Spinal cord (tissue), 10 donors: ENCODE measurements at places on chromosomes 16 and 17.
A peak's percentile ranks its signal among the peaks of the same experiment; 100 is the strongest.

DNA sequence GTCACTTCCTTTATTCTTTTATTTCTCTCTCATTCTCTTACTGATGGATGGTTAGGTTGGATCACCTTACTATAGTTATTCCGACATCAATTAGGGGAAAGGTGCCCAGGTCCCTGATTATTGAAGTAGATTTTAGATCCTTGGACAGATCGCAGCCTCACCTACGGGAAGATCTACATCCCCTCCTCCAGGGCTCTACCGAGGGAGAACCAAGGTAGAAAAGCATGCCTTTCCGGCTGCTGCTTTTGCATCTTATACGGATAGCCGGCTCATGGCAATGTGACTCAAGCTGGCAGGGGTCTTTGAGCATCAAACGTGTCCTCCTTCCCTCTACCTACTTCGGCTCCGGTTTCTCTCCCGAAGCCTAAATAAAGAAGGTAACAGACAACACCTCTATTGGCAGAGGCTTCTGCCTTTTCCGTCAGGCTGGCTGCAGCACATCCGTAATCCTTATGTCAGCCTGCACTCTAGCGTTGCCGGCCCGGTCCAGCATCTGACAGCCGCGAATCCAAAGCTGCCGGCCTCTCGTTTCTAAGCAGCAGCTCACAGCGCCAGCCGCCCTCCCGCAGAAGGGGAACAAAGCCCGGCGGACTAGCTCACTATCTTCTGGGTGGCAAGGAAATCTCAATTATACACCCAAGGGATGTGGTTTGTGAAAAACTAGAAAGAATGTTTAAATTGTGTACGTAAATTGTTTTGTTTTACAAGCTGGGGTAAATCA is 46.9 kb downstream of the IRX6 start:
- DNase-seq = peak; percentile 95

GRCh38 chr16:1526608-1527555 is 6.6 kb upstream of the TMEM204 start:
- no peak for DNase-seq

GRCh38 chr17:77124192-77124889 is 16.4 kb upstream of the SEC14L1 start:
- no peak for DNase-seq

DNA sequence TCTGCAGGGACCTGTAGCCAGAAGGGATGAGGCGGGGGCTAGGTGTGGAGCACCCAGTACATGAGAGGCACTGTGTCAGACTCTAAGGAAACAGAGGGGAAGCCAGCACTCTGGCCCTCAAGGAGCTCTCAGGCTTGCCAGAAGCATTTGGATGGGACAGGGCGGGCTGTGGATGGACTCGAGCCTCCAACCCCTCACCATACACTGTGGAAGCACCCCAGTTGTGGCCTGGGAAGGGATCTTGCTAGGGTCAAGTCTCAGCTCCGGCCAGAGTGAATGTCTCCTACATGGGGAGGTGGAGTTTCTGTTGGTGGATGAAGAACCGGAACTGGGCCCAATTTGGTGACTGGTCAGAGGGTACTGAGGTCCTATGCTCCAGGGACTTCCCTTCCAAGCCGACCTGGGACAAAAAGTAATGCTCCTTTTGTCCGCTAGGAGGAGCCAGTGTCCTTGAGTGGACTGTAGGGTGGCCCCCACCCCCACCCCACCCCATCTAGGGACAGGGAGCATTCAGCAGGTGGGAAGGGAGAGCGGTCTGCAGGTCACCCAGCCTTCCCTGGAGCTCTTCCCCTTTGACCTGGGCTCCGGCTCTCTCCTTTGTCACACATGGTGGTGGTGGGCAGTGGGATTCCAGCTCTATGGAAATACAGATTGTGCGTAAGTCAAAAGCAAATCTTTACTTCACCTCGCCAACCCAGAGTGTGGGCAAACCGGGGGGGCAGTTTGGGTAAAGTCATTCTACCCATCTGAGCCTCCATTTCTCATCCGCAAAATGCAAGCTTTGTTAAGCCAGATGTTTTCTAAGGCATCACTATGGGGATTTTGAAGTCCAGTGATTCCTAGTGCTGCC is 20.4 kb upstream of the PHB1 start:
- DNase-seq = no peak

- DNase-seq = no peak
These were observed 282.4 kb upstream of the EEF2KMT start for GRCh38 chr16:5379954-5380353.

DNA sequence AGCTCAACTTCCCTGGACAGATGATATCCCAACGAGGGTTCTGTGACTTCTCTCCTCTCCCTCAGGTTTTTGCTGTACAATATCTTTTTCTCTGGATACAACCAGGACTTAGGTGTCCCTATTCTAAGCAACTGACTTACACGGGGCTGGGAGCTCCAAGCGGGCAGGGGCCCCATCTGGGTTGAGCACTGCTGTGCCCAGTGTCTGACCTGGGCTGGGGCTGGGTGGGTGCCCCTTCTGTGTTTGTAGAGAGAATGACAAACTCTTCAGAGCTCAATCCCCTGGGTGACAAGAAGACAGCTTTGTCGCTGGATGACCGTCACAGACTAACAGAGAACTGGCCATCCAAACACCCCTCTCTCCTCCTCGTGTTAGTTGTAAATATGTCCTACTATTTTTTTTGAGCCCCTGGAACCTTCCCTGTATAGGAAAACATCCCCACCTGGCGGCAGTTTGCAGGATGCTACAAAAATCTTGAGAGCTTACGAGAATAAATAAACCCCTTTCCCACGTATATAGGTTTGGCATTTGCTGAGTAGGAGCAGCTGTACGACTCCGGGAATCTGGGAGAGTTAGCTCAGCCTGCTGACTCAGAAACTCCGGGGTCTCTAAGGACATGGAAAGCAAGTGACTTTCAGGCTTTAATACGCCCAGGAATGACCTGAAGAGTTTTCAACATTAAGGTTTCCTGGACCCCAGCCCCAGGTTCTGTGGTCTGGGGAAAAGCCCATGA is 23.7 kb upstream of the RCVRN start:
- peak; percentile 90 for DNase-seq

DNA sequence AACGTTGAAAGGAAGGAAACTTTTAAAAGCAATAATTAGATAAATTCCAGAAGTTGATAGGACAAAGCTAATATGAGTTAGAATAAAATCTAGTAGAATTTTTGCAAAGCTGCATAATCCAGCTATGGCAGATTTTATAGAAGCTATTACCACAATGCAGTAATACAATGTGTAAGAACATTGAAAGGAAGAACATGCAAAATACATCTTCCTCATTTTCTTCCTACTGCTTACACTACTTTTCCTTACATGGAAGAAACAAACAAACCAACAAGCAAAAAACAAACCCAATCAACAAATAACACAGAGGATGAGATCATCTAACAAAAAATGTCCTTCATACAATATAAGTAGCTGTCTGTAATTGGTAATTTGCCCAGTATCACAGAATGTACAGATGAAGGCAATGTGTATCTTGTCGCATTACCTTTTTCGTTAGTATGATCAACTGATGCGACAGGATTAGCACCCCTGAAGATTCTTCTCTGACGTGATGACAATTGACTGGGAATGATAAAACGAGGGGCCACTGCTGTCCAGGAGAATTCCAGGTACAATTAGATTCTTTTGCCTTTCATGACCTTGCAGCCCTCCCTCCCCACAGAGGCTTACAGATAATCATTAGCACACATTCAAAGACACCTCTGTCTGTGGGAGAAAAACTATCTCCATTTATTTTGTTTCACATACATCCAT is 21.2 kb upstream of the LRRC37A start:
- no peak for DNase-seq

- DNase-seq = no peak
These were observed 306.5 kb upstream of the TNRC6C start for GRCh38 chr17:77651988-77652387.

- no peak for DNase-seq
These were observed 914.9 kb downstream of the KCNJ2 start for GRCh38 chr17:71084219-71084618.

- DNase-seq = peak; percentile 72
These were observed 9.5 kb downstream of the FOXF1 start for GRCh38 chr16:86519649-86520316.

DNA sequence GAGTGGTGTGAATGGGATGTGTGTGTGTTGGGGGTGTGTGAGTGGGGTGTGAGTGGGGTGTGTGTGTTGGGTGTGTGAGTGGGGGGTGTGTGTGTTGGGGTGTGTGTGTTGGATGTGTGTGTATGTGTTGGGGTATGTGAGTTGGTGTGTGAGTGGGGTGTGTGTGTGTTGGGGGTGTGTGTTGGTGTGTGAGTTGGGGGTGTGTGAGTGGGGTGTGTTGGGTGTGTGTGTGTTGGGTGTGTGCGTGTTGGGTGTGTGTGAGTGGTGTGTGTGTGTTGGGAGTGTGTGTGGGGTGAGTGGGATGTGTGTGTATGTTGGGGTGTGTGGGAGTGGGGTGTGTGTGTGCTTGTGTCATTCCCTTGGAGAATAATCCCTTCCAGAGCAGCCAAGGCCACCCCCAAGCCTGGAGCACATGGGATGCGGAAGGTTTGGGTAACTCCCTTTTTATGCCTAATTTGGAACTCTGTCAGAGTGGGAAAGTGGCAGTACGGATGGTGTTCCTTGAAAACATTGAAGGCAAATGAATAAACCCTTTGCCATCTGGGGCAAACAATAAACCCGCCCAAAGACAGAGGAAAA is 14.3 kb downstream of the RNF213 start:
- DNase-seq = no peak

DNA sequence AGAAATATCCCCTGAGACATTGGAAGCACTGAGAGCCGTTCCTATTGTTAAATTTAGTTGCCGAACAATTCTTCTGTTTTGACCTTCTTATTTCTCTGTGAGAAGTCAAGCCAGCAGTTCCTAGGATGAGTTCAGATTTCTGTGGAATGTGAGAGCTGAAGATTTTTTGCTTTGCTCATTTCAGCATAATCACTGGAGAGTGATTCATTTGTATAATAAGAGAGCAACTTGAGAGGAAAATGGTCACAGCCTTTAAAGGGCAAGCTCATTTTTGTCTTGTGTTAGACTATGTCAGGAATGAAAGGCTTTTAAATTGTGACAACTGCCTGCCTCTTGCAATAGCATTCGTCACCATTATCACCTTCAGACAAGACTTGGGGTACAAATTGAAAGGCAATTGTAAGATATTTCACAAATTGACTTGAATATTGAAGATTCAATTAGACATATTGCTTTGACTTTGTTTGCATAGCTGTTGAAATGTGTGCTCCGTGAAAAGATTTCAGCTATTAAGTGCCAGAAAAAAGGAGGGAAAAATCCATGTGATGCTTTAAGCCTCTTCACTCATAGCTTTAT is 900.0 kb upstream of the GOT2 start:
- no peak for DNase-seq

DNA sequence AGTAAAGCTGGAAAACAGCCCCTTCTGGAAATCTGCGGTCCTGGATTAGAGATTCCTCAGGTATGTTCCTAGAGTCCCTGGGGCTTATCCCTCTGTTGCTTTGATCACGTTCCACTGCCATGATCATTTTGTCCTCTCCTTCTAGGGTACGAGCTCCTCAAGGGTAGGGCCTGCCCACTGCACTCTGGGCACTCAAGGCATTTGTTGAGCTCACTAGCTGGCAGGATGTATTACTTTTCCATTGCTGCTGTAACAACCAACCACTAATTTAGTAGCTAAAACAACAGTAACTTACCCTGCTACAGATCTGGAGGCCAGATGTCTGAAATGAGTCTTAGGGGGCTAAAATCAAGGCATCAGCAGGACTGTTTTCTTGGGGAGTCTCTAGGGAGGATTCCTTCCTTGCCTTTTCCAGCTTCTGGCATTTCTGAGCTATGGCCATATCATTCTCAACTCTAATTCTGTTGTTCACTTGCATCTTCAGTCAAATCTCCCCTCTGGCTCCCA is 65.7 kb downstream of the ARSG start:
- DNase-seq = no peak

GRCh38 chr17:43878260-43879175 is 28.8 kb downstream of the MPP2 start:
- no peak for DNase-seq

DNA sequence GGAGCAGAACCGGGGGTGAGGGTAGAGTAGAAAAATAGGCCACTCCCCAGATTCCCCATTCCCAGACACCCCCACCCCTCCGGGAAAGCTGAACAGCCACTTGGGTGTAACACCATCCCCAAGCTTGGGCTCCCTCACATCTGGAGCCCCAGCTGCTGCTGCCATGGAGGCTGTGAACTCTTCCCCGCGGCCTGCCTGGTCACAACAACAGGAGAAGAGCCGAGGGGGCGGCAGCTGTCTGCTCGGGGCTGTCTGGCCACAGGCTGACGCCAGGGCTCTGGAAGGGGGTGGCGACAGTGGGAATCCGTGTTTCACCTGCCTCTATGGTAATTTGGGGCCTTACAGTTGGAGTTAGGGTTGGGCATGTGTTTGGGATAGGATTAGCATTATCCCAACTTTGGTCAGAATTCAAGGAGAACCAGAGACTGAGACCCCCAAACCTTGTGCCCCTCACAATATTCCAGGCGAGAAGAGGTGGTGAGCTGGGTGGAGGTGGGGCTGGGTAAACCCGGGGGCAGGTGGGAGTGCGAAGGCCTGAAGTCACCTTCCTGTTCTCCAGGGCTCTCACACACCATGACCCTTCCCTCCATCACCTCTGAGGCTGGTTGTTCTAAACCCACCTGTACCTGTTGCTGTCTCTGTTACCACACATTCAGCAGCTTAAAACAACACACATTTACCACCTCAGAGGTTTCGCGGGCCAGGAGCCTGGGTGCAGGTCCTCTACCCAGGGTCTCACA is 29.7 kb upstream of the NXPH3 start:
- DNase-seq = no peak

DNA sequence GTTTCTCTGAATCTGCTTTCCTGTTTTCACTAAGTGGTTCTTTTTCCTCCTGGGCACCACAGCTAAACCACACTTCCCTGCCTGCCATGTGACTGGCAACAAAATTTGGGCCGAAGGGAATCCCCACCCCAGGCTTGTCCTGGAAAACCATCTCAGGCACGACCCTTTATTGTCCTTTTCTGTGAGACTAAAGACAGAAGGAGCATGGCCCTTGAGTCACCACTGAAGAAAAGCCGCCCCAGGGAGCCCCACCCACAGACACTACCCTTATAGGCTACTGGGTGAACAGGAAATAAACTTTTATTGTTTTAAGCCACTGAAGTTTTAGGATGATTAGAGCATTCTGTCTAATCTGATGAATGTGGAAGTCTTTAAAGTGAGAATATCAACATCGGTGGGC is 88.6 kb upstream of the BRD7 start:
- DNase-seq = no peak

- no peak for DNase-seq
These were observed 197.4 kb downstream of the SPECC1 start for GRCh38 chr17:20206591-20206990.

GRCh38 chr17:29640981-29641642 is 18.4 kb upstream of the CORO6 start:
- no peak for DNase-seq

GRCh38 chr17:80006811-80007752 is 28.6 kb downstream of the TBC1D16 start:
- DNase-seq = no peak
